ENCODE measurements at places on chromosomes 16 and 17.
A peak's percentile ranks its signal among the peaks of the same experiment; 100 is the strongest.

- DNase-seq, result no peak
Measured at GRCh38 chr17:58643147-58643546, 48.7 kb downstream of the TEX14 start.

- DNase-seq, result no peak
Measured at GRCh38 chr17:79991924-79992648, 43.6 kb downstream of the TBC1D16 start.

GRCh38 chr16:83439412-83439811 is 368.4 kb upstream of the HSBP1 start:
- DNase-seq, result no peak

DNA sequence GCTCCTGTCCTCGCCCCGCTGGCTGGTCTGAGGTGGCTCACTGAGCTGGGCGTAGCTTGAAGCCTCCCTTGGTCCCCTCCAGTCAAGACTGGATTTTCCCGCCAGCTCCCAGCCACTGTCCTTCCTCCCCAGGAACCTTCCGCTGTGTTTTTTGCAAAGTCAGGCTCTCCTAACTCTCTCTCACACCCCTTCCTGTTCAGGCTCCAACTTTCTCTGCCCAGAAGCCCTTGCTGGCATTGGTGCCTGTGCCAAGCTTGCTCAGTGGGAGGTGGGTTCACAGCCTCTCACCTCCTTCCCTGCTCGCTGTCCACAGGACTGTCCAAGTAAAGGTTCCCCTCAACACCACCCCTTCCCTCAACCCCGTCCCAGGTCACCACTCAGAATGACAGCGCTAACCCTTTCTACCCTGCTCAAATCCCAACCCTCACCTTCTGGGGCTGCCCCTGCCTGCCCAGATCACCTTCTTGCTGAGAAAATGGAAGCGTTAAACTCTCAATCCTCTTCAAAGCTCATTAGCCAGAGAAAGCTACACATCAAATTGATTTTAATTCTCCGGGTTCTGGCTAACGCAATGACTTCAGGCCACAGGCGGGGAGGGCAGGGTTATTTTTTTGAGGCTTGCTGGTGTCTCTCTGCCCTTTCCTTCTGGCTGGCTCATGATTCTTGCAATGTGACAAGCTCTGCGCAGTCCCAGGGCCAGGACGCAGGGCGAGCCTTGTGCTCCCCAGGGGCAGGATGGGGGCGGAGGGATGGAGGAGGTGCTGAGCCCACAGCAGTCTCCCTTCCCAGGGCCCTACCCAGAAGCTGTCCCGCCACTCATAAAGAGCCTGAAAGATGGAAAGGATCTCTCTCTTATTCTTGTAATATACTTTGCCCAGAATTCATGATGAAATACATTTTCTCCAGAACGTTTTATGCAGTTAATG is 357.2 kb upstream of the TNRC6C start:
- DNase-seq, result no peak

DNA sequence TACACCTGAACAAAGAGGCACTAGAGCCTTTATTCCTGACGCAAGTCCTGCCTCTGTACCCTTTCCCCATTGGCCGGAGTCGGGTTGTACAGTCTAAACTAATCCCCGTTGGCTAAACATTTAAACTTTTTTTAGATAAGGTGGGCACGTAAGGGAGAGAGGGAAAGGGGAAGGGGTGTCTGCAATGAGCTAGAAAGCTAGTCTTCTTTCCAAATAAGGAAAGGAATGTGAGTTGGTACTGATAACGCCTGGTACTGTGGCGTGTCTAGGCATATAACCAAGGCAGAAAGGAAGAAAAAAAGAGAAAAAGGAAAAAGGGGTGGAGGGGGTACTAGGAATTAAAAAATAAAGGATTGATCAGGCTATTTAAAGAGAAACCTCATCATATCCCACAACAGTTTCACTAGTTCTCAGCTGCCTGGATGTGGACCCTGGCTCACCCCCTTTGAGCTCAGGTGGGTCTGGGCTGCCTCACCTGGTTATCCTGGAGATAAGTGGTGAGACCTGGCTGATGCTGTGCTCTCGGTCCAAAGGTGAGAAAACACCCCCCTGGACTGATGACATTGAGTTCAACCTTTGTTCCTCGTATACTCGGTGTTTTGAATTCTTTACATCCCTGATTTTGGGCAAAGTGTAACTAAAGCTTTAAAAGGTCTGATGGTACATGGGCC is 90.9 kb upstream of the EEF2KMT start:
- no peak for DNase-seq

- no peak for DNase-seq
Measured at GRCh38 chr17:2704890-2705248, 6.7 kb downstream of the CLUH start.

GRCh38 chr16:67177743-67178699 is 5.7 kb downstream of the MATCAP1 start:
- DNase-seq, result peak; percentile 18

DNA sequence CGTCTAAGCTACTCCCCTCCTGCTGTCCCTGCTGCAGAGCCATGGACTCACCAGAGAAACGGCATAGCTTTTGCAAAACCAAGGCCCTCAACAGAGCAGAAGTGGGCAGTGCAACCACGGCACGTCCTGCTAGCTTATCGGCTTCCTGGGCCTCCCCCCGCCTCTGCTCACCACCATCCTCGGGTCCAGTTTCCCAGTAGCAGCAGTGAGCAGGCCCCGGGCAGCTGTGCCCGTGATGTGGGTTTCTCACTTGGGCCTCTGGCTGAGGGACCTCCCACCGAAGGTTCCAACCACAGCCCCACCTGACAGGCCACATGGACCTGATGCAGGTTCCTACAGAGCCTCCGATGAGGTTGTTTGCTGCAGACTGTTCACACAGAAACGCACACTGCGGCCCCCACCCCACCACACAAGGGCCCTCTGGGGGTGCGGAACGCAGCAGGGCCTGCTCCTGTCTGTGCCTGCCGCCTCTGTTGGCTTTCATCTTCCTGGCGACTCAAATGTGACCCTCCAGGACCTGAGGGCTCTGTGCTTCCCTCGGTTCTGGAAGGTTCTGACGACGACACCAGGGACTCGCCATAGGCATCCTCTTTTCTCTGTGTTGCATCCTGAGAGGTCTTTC is 24.8 kb downstream of the PDIA2 start:
- no peak for DNase-seq

DNA sequence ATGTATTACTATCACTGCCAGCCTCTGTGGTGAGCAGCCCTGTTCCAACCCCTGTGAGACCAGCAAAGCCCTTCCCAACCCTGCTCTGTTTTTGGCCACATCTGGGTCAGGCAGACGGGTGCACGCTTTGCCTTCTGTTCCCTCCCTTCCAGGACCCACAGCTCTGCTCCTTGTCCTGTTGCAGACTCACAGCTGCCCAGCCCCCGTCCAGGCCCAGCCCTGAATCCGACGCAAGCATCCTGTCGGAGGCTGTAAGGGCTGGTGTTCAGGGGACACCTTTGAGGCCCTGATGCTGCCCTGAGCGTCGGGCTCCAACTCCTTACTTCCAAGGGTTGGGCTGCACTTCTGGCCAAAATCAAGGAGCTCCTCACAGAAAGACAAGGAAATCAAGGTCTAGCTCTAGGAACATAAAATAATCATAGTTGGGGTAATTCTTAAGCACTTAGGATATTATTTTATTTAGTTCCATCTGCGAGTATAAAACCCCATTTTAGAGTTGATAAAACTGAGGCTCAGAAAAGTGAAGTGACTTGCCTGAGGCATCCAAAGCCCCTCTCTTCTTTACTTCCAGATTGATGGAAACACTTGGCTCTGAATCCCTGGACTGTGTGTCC is 14.3 kb upstream of the SRCIN1 start:
- no peak for DNase-seq

DNA sequence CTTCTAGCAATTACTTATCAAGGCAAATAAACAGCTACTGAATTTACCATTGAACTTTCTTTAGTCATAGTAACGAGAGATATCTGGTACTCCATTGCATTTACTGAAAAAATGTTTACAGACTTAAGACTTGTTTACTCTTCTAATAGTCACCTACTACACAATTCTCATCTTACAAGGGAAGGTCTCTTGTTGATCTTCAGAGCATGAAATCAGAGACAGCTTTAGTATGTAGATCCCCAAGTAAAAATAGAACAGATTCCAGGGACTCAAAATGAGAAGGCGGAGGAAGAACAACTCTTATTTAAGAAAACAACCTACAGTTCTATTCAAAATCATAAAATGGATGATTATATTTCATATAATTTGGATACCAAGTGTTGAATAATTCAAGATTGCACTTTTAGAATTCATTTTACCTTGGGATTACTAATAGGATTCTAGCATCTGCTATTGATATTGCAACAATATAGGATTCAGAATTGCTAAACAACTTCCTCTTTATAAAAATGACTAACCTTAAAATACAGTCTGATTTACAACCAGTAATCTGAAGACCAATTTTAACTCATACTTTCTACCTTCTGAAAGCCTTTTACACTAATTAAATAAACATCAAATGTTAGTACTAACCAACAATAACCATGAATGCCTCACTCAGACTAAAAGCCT is 20.8 kb downstream of the UBE2G1 start:
- DNase-seq, result no peak

DNA sequence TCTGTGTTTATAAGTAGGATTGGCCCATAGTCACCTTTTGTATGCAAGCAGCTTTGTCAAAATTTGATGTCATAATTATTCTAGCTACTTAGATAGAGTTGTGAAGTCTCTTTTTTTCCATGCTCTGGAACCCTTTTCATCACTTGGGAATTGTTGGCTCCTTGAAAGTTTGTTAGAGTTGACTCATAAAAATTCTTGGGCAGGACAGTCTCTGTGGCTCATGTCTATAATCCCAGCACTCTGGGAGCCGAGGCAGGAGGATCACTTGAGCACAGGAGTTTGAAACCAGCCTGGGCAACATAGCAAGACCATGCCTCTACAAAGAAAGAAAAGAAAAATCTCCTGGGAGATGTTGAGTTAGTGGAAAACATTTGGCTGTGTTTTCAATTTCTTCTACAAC is 45.7 kb upstream of the MRC2 start:
- no peak for DNase-seq

DNA sequence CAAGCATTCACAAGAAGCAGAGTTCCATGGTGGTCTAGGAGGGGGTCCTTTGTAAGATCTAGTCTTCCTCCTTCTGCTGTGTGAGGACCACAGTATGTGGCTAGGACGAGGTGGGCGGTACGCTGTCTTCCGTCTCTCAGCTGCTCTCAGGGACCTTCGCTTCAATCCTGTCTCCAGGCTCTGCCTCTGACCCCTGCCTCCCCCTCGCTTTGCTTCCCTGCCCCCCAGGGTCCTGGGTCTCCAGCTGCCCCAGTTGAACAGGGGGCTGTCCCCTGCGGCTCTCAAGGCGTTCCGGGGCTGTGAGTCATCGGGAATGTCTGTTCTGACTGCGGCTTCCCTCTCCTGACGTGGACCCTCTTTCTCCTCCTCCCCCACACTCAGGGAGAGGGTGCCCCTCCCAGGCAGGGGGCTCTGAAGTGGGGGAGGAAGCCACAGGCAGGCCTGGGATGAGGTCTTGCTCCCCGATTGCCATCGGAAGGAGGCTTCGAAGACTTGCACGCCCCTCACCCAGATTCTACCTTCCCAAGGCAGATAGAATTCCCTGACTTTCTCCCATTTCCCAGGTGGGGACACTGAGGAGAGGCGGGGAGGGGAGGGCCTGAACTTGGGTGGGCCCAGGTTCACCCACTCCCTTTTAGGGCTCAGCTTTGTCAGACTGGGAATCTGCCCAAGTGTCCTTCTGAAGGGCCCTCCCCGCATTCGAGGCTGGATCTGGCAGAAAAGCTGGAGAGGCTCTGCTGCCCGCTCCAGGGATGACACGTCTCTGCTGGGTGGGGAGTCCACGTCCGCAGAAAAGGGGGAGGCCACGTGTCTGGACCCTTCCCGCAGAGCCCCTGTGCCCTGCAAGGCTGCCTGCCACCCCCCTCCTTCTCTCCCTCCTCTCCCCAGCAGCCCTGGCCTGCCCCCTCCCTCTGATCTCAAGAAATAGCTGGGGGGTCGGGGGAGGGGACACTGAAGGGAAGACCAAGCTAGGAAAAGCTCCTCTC is 9.1 kb upstream of the COL1A1 start:
- DNase-seq, result no peak

GRCh38 chr17:60586288-60586974 is 13.6 kb upstream of the PPM1D start:
- no peak for DNase-seq

DNA sequence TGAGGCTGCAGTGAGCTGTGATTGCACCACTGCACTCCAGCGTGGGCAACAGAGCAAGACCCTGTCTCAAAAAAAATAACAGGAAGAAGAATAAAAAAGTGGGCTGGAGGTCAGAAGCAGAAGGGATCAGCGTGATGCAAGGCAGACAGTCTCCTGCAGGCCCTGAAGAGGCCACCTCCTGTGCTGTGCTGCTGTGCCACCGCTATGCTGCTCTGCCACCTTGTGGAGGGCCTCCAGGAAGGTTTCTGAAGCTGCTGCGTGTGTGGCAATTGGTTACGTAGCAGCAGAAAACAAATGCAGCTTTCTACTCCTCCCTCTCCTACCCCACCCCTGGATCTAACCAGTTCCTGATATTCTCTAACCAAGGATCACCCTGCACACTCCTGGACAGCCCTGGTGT is 815.5 kb downstream of the KCNJ18 start:
- no peak for DNase-seq

GRCh38 chr17:40602445-40603443 is 37.5 kb upstream of the CCR7 start:
- DNase-seq, result peak; percentile 46

- no peak for DNase-seq
Measured at GRCh38 chr16:60274431-60275019, 1540.4 kb upstream of the GOT2 start.

- no peak for DNase-seq
Measured at GRCh38 chr16:74991593-74992403, 6.9 kb upstream of the WDR59 start.

DNA sequence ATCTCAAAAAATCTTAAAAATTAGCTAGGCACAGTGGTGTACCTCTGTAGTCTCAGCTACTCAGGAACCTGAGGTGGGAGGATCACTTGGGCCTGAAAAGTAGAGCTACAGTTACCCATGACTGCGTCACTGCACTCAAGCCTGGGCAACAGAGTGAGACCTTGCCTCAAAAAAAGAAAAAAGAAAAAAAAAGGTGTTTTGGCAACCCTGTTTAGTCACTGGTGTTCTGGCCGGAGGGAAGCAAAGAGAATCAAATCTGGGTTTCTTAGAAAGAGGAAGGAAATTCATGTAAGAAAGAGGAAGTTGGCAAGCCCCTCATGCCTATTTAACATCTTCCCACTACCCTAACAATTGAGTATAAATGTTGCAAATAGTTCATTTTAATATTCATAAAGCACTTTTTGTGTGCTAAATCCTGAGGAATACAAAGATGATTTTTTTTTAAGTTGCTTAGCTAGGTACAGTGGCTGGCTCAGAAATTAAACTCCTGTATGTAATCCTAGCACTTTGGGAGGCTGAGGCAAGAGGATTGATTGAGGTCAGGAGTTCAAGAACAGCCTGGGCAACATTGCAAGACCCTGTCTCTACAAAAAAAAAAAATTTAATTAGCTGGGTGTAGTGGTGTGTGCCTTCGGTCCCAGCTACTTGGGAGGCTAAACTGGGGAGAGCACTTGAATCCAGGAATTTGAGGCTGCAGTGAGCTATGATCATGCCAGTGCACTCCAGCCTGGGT is 6.5 kb upstream of the USP32 start:
- DNase-seq, result no peak

DNA sequence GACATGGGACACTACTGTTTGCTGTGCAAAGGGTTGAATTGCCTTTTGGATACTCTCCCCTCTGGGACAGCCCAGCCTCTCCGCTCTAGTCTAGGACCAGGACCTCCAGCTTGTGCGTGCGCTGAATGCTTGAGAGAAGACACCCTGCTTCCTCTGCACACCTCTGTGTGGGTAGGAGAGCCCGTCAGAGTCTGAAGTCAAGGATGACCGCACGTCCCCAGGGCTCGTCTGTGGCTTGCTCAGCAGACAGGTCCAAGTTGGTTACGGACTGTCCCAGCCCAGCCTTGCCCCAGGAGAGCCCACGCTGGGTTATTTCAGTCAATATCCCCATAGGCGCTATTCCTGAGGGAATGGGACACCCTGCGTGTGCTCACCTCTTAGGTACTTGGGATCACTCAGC is 3.7 kb downstream of the C16orf89 start:
- no peak for DNase-seq

All from effector CD8-positive, alpha-beta T cell (primary cell).